ENCODE measurements at places on chromosomes 7 and 10. TPM values are rescaled to one million over a fixed set of nuclear protein-coding genes. Genes with fewer than 3 reads are reported as not detected.
A peak's percentile ranks its signal among the peaks of the same experiment; 100 is the strongest.

The SRGN gene
- total RNA-seq = not detected

The NYAP1 gene
- total RNA-seq = 2.6 TPM

The ADRA2A gene
- total RNA-seq = 1.5 TPM

The PTPRN2 gene
- not detected for total RNA-seq

The ELMO1 gene
- total RNA-seq = 17.8 TPM

The C10orf62 gene
- total RNA-seq = not detected

The ATRNL1 gene
- total RNA-seq = 15.8 TPM

The FAM180A gene
- total RNA-seq = not detected

The PNLIP gene
- total RNA-seq = not detected

DNA sequence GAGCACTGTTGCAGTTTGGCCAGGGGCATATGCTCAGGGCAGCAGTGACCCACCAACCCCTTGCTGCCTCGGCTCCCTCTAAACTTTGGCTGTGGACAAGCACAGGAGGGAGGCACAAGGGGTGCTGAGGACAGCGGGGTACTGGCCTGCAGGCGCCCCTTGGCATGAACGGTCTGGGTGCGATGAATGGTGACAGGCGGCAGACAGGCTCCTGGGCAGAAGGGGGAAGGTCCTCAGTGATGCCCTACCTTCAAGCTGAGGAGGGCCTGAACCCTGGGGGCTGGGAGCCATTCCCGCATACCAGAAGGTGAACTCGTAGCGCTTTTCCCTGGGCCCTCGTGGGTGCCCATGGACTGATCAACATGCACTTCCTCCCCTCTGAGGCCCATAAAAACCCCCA is 567.1 kb downstream of the GRM8 start:
- no peak overlapping the region for H3K27ac ChIP-seq
- H3K4me1 ChIP-seq = no peaks in the 10 kb centered on the region
- H3K4me3 ChIP-seq = no peak overlapping the region

DNA sequence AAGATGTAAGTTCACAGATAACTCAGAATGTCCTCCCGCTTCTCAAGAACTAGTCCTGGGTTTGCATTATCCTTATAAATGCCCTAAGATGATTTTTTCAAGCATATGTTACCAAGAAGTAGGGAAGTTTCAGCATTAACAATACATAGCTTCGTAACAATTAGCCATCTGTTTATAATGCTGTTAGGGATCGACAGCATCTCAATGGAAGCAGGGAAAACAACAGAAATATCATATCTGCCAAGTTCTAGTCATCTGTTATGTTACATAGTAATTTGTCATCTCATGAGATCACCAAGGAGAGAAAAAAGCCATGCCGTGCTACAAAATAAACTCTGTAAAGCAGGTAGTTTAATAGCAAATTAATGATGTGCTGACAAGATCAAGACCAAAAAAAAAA is 731.5 kb upstream of the C7orf33 start:
- H3K27me3 ChIP-seq = no peaks in the 10 kb centered on the region
- H3K4me1 ChIP-seq = no peaks in the 10 kb centered on the region
- no peaks in the 10 kb centered on the region for H3K36me3 ChIP-seq
- H3K4me3 ChIP-seq = no peak overlapping the region
- DNase-seq = no peak
- no peak overlapping the region for H3K27ac ChIP-seq

- H3K27me3 ChIP-seq = no peaks in the 10 kb centered on the region
- H3K36me3 ChIP-seq = peaks cover 47% of the 10 kb centered on the region
- H3K4me1 ChIP-seq = no peaks in the 10 kb centered on the region
- DNase-seq = no peak
These were observed 16.2 kb downstream of the FXYD4 start for GRCh38 chr10:43387678-43388032.

DNA sequence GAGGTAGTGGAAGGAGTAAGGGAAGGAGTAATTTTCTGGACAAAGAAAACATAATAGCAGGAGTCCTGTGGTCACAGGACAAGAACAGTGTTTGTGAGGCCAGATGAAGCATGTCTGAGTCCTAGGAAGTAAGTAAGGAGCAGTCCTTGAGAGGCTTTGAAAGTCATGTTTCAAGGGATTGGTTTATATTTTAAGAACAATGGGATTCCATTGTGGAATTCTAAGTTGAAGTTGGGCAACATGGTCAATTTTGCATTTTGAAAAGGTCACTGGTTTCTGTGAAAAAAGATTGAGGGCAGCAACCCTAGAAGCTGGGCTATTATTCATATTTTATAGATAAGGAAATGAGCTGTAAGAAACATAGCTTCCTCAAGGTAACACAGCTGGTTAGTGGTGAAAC is 10.8 kb upstream of the SLC25A28 start:
- no peaks in the 10 kb centered on the region for H3K36me3 ChIP-seq
- no peak overlapping the region for H3K27ac ChIP-seq
- H3K4me3 ChIP-seq = no peak overlapping the region
- peaks cover 2% of the 10 kb centered on the region for H3K27me3 ChIP-seq
- DNase-seq = peak; percentile 48

DNA sequence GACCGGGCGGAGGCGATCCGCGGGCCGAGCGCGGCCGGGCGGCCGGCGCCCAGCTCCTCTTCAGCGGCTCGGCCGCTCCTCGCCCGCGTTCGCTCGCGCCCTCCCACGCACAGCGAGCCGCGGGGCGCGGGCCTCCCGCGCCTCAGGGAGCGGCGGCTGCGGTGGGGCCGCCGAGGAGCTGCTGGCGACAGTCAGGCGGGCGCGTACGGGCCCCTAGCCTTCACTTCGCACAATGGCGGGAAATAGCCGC is at the start of gene MCMBP:
MCMBP (minus strand) TSS at position 234 of the 250 bp plus-strand sequence. CDS start 259 bp downstream, outside the sequence.
- peak within 1 kb of the TSS; percentile 82 for H3K27ac ChIP-seq
- no peaks in the 10 kb centered on the region for H3K36me3 ChIP-seq
- H3K4me1 ChIP-seq = peaks cover 10% of the 10 kb centered on the region
- peak within 1 kb of the TSS; percentile 83 for H3K4me3 ChIP-seq
- no peaks in the 10 kb centered on the region for H3K27me3 ChIP-seq
- DNase-seq = no peak

DNA sequence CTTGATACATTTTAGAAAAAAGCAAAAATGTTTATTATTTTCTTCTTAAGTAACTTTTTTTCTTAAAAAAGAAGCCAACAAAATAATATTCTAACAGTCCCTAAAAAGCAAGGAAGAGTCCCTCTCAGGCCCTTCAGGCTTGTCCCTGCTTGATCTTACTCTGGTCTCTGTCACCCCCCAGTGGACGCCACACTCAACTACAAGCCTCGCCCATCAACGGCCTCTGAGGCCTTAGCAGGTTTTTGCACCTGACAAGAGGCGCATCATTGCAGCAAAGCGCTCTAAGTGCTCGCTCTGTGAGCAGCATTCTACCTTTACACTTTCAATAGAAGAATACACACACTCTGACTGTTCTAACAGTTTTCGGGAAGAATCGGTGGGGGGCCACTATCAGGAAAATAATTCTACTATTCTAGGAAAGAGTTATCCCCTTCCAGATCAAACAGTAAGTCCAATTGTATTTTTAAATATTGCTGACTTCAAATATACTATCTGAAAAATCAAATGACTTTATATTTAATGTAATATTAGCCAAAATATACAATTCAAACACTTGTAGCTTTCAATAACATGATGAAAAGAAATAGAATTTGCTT is 139.2 kb downstream of the USP6NL start:
- peak; percentile 15 for DNase-seq
- peaks cover 7% of the 10 kb centered on the region for H3K4me1 ChIP-seq
- no peak overlapping the region for H3K27ac ChIP-seq
- no peaks in the 10 kb centered on the region for H3K27me3 ChIP-seq
- H3K4me3 ChIP-seq = no peak overlapping the region

GRCh38 chr7:111439977-111440376 is 122.3 kb downstream of the IMMP2L start:
- no peaks in the 10 kb centered on the region for H3K27me3 ChIP-seq
- H3K27ac ChIP-seq = no peak overlapping the region
- H3K4me1 ChIP-seq = peaks cover 11% of the 10 kb centered on the region
- no peaks in the 10 kb centered on the region for H3K36me3 ChIP-seq
- peak; percentile 7 for DNase-seq
- no peak overlapping the region for H3K4me3 ChIP-seq

GRCh38 chr7:100369105-100369504 is 4.2 kb upstream of the PILRA start:
- no peak overlapping the region for H3K27ac ChIP-seq
- no peaks in the 10 kb centered on the region for H3K4me1 ChIP-seq
- H3K4me3 ChIP-seq = no peak overlapping the region

- DNase-seq = peak; percentile 26
- no peaks in the 10 kb centered on the region for H3K27me3 ChIP-seq
- H3K27ac ChIP-seq = no peak overlapping the region
These were observed 153.2 kb downstream of the KLF6 start for GRCh38 chr10:3631701-3632330.

DNA sequence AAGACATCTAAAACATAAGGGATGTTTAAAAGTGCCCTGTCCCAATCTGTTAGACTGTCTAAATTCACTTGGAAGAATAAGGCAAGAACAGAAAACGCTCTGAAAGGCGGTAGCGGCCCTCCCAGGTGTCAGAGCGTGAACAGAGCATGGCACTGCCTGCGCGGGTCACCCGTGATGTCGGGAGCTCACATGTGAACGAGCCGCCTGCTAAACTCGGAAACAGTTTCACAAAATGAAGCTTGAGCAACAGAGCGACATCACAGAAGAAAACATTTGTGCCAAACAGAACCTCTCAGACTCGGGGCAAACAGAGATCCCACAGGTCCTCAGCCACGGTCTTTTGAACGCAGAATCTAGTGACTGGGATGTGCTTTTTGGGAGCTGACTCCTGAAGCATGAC is 12.8 kb downstream of the BRI3 start:
- H3K4me3 ChIP-seq = no peak overlapping the region
- no peaks in the 10 kb centered on the region for H3K4me1 ChIP-seq
- no peak overlapping the region for H3K27ac ChIP-seq
- no peak for DNase-seq

- H3K36me3 ChIP-seq = no peaks in the 10 kb centered on the region
- H3K4me3 ChIP-seq = no peak overlapping the region
- DNase-seq = peak; percentile 93
- peaks cover 19% of the 10 kb centered on the region for H3K4me1 ChIP-seq
These were observed 101.9 kb upstream of the PIP4K2A start for GRCh38 chr10:22816298-22816653.

GRCh38 chr7:74575811-74576210 is 81.7 kb upstream of the GTF2I start:
- DNase-seq = no peak
- H3K36me3 ChIP-seq = no peaks in the 10 kb centered on the region
- no peak overlapping the region for H3K27ac ChIP-seq
- no peak overlapping the region for H3K4me3 ChIP-seq
- H3K4me1 ChIP-seq = peaks cover 18% of the 10 kb centered on the region

- H3K36me3 ChIP-seq = no peaks in the 10 kb centered on the region
- DNase-seq = no peak
- no peak overlapping the region for H3K27ac ChIP-seq
These were observed 126.7 kb downstream of the NRCAM start for GRCh38 chr7:108329514-108329913.

- H3K27me3 ChIP-seq = no peaks in the 10 kb centered on the region
- H3K4me1 ChIP-seq = no peaks in the 10 kb centered on the region
- H3K36me3 ChIP-seq = no peaks in the 10 kb centered on the region
- H3K4me3 ChIP-seq = no peak overlapping the region
- no peak for DNase-seq
These were observed 612.9 kb downstream of the PTPRN2 start for GRCh38 chr7:157974678-157975230.

GRCh38 chr10:79407811-79408795 is 37.3 kb downstream of the ZCCHC24 start:
- peaks cover 4% of the 10 kb centered on the region for H3K36me3 ChIP-seq
- H3K27me3 ChIP-seq = no peaks in the 10 kb centered on the region
- H3K27ac ChIP-seq = no peak overlapping the region
- DNase-seq = peak; percentile 44
- H3K4me1 ChIP-seq = peaks cover 33% of the 10 kb centered on the region
- H3K4me3 ChIP-seq = no peak overlapping the region

- DNase-seq = peak; percentile 35
- H3K27me3 ChIP-seq = no peaks in the 10 kb centered on the region
- no peak overlapping the region for H3K4me3 ChIP-seq
- peak overlapping the region; percentile 82 for H3K27ac ChIP-seq
- H3K4me1 ChIP-seq = peaks cover 86% of the 10 kb centered on the region
These were observed 110.6 kb downstream of the ZMIZ1 start for GRCh38 chr10:79179164-79179956.

- no peaks in the 10 kb centered on the region for H3K4me1 ChIP-seq
- H3K27me3 ChIP-seq = no peaks in the 10 kb centered on the region
- no peak for DNase-seq
- H3K27ac ChIP-seq = no peak overlapping the region
These were observed 257.6 kb upstream of the LRGUK start for GRCh38 chr7:133869556-133869955.

DNA sequence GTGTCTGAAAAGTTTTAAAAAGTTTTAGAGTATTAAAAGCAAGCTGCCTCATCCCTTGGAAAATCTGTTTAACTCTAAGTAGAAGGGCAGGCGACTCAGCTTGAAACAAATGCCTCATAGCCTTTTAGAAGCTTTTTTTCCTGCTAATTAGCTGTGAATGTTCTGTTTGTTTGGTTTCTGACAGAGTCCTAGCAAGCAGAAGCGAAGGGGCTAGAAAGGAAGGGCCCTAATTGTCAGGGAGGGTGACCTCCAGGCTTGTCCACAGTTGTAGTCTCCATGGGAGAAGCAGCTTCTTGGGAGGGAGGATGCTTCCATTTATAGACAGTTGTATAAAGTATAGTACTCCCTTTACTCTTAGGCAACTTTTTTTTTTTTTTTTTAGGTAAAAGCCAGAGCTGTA is 90.9 kb downstream of the DNAJC1 start:
- no peaks in the 10 kb centered on the region for H3K27me3 ChIP-seq
- no peak overlapping the region for H3K4me3 ChIP-seq

DNA sequence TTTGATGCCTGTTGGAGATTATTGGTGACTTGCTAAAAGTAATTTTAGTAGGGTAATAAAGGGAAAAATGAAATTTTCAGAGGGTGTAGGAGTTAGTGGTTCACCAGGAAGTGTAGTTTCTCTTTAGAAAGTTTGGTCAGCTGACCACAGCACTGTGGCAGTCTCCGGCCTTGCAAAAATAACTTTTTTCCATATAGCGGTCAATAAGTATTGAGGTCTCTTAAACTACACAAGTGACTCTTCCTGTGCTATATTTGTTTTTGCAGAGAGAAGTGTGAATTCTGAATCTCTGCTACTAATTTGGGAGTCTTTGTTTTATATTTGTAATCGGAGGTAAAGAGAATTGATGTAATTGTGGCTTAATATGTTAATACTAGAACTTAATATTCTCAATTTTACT is 24.3 kb downstream of the PTPN12 start:
- H3K4me1 ChIP-seq = peaks cover 7% of the 10 kb centered on the region
- no peak overlapping the region for H3K4me3 ChIP-seq
- no peak overlapping the region for H3K27ac ChIP-seq
- no peak for DNase-seq
- no peaks in the 10 kb centered on the region for H3K36me3 ChIP-seq
- H3K27me3 ChIP-seq = no peaks in the 10 kb centered on the region

Measured in astrocyte (in vitro differentiated cells and primary cell).